ENCODE measurements at places on chromosomes 6 and 20.

- DNase-seq = no peak
Measured at GRCh38 chr20:37502654-37503053, 18.4 kb upstream of the NNAT start.

GRCh38 chr20:34222208-34222607, 19.0 kb upstream of the ASIP start:
- DNase-seq = no peak

GRCh38 chr20:32564921-32565734, 20.0 kb downstream of the NOL4L start:
- no peak for DNase-seq

- no peak for DNase-seq
Measured at GRCh38 chr20:15546525-15547023, 1026.7 kb downstream of the KIF16B start.

DNA sequence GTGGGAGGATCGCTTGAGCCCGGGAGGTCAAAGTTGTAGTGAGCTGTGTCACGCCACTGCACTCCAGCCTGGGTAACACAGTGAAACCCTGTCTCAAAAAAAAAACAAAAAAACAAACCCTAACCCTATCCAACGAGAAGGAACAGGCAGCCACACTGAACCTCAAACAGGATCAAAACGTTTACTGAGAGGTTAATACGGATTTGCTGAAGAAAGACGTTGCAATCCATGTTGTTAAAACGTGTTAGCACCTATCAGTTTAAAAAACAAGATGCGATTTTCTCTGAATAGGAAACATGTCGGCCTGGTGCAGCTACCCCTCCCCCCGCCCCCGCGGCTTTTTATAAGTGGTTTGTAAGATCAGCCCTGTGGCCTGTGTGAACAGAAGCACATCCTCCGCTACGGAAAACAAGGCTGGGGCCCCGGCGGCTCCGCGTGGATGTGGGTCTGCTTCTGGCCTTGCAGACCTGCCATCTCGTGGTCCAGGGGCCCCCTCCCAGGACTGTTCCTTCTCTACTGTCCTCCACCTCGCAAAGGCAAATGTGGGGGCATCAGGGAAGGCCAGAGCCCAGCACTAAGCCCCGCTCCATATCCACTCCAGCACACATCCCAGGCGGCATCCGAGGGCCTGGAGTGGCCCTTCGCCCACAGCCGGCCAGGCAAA, 11.4 kb downstream of the SLC2A4RG start:
- no peak for DNase-seq

- DNase-seq = peak; percentile 49
Measured at GRCh38 chr6:151391471-151392413, at the start of gene ZBTB2. Gene ZBTB2 (minus strand): TSS chr6:151391559. CDS start chr6:151373637, 17,922 bp downstream.

DNA sequence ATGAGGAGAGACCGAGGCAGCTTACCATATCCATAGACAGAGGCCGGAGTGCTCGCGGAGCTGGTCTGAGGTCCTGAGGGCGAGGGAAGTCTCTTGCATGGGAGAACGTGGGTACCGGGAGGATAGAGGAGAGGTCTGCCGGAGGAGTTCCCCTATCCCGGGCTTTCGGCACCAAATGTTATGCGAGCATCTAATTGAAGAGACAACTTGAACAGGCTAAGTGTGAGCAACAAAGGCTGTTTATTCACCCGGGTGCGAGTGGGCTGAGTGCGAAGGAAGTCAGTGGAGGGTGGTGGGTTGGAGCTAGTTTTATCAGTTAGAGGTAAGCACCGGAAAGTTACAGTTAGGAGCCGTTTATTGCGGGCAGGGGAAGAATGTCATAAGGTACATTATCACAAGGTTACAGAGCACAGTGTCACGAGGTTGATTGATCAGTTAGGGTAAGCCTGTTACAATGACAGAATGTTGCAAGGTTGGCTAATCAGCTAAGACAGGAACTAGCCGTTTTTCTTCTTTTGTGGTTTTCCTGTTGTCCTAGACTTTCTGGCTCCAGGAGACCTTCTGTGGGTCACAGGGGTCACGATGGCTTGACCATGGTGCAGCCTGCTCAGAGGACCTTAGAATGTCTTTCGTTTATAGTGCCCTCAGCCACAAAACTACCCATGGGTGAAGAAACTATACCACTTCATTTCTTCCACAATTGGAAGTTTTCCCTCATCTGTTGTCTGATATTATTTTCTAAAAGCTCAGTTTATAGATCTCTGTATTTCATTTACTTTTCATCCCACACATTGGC, 746.0 kb upstream of the ADGRB3 start:
- DNase-seq = no peak

- DNase-seq = no peak
Measured at GRCh38 chr6:116156405-116157326, 30.7 kb upstream of the COL10A1 start.

DNA sequence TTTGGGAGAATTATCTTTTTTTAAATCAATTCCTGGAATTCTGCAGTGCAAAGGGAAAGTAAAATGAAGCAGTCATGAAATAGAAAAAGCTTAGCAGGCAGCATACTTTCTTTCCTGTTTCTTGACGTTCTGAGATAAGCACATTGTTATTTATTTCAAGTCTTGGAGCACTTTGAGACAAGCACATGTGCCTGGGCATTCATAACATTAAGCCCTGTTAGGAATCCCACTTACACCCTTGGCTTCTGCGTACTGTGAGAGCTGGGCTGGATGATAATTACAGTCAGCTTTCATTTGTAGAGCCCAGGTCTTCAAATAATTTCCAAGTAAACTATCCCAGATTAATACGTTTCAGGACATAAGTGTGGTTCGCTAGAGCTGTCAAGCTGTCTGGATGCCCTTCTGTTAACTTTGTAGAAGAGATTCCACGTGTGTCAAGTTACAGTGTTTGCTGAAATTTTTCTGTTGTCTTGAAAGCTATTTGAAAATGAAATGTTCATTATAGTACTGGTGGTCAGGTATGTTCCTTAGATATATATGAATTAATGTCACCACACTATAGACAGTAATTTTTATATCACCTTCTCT, 8.9 kb downstream of the FARS2 start:
- DNase-seq = no peak

DNA sequence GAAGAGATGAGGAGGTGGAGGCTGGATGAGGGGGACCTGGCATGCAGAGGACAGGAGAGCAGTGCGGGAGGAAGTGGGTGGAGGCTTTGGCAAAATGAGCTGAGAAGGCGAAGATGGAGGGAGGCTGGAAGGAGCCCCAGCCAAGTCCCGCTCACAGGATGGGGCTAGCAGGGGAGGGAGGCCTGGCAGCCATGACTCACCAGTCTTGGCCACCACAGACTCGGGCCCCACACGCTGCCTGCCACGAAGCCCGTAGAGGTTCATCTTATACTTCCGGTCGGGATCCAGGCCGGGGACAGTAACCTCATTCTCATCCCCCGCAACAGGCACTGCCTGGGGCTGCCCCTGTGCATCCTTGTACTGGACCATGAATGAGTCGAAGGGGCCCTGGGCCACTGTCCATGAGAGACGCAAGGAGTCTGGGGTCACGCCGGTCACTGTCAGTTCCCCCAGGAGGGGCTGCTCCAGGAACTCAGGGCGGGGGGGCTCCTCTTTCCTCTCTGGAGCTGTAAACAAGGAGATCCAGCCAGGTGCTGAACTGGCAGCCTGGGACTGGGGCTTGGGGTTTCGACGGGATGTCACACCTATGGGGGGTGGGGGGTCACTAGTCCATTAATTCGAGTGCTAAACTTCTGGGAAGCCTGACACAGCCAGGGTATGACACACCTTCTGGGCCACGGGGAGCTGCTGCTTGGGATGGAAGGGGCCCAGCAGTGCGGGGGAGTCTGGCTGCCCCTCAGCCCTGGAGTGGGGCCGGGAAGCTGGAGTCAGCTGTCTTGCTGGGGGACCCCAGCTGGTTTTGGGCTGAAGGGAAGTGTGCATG, 27.8 kb downstream of the TNXB start:
- no peak for DNase-seq

DNA sequence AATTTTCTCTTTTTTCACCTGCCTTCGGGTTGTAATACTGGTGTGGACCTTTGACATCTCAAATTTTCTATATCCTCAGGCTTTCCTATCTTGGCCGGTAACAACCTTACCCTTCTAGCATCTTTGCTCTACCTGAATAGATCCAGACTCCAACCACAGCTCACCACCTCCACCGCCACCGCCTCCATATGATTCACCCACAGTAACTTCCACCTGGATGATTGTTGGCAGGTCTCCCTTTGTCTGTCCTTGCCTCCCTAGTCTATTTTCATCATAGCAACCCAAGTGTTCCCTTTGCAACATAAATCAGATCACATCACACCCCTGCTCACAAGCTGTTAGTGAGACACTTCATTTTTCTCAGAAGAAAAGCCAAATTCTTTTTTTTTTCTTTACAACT, 525.8 kb upstream of the POU3F2 start:
- DNase-seq = no peak

GRCh38 chr20:33789109-33789857, 21.9 kb upstream of the CHMP4B start:
- DNase-seq = no peak

DNA sequence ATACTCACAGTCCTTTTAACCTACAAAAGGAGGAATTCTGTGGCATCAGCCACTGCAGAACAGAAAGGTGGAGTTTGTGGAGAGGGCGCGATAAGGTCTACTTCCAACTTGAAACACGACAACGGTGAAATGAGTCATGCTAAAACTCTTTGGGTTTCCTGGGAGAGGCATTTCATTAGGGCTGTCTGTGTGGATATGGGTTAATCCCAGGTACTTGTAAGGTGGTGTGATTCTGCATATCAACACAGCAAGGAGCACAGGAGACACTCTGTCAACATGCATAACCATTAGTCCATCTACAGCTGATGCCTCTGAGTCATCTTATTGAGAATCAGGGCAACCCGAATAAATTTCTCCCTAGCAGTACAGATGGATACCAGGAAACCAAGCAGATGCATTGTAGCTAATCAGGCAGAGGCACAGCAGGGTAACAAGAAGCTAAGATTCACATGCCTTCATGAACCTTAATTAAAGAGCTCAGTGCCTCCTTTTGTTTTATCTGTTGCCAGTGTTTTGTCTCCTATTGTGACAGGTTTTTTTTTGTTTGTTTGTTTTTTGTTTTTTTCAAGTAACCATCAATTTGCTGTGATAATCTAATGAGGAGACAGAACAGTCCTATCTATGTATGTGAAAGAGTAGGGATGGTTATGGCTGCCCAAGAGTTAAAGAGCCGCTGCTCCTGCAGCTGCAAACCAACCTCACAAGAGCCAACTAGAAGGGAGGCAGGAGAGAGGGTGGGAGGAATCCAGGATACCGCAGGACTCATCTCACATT, 315.8 kb upstream of the SOX4 start:
- no peak for DNase-seq

GRCh38 chr6:138455746-138456400, 43.4 kb downstream of the NHSL1 start:
- DNase-seq = no peak

DNA sequence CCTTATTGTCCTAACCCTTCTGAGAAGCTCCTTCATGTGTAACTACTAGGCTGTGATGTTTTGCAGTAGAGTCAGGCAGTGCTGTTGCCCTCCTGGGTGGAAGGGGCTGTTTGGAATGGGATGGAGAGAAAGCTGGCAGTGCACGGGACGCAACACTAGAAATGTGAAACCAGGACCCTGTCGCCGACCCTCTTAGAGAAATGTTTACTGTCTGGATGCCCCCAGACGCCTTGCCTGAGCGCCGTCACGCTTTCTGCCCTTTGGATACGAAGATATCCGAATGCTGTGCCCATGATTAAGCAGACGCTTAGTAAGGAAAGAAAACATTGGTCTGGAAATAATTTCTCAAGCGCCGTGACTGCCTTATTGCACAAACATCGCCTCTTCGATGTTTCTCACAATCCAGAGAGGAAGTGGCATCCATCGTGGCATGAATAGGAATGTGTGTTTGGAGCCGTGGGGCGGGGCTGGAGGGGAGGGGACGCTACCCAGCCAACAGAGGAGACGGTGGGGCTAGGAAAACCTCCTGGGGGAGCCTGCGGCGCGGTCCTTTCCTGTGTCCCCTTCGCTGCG, 661 bp upstream of the PPP1R14C start:
- DNase-seq = no peak

DNA sequence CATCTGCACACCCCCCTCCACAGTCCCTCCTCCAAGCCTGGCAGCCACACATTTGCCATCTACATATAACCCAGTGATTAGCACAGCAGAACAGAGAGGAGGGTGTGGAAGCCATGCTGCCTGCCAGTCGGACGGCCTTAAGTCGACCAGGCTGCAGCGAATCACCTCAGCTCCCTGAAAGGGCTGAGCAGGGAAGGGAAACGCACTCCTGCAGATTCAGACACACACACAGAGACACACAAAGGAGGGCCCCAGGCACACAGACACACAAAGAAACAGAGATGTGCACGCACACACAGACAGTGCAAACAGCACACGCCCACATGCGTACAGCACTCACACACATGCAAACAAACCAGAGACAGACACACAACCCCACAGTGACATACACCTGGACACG, 11.2 kb upstream of the SIRPA start:
- DNase-seq = no peak

GRCh38 chr6:35083507-35083906, 57.6 kb downstream of the TCP11 start:
- DNase-seq = no peak

DNA sequence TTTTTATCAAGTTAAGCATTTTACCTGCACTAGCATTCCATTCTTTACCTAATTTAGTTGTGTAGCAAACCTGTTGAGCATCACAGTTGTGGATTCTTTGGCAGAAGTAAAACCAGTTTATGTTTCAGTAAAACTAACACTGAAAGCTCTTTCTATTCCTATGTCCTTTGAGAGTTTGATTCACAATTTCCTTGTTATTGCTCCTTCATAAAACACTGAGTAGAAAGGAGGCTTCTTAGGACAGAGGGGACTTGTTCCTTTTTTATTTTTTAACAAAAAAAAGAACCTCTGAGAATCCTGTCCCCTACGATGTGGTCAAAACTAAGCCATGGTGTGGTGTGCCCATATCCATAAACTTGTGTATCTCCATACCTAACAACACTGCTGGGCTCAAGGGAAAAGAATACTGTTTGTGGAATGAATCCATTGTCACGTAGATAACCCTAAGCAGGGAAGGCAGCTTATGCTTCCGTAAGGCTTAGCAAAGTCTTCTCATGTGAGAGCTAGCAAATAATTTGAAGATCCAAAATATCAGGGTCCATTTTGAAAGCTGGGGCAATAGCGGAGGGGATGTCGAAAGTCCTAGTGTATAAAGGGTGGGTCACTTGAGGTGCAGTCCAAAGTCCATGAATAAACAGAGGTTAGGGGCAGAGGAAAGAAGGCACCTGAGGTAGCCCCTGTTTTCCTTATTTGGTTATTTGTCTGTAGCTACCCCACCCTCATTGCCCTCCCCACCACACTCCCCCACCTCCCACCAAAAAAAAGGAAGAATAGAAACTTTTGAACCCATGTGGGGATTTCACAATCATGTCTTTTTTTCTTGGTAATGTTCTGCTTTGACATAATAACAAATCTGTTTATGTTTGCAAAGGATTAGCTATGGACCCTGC, 71.0 kb downstream of the PLAGL1 start:
- no peak for DNase-seq

- no peak for DNase-seq
Measured at GRCh38 chr6:125974214-125974866, 12.0 kb upstream of the TRMT11 start.

DNA sequence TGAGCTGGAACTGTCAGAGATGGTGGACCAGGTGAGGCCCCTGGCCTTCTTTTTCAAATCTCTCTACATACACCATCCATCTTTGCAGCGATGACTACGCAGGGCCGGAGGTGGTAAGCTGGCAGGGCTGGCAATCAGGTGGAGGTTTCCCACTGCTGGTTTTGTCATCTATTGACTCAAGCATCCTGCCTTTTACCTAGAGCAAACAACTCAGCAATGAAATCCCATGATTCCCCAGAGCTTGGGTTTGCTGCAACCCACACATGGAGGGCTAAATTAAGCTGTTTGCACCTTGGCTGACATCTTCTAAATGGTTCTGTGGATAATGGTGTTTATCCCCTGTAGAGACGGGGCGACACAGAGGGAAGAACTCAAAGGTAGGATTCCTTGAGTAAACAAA, 170.2 kb downstream of the SCP2D1 start:
- DNase-seq = no peak
